ENCODE measurements at places on chromosomes 7 and 10.

- DNase-seq = no peak
Observed at GRCh38 chr7:143068446-143068845, 16.3 kb downstream of the OR6V1 start.

DNA sequence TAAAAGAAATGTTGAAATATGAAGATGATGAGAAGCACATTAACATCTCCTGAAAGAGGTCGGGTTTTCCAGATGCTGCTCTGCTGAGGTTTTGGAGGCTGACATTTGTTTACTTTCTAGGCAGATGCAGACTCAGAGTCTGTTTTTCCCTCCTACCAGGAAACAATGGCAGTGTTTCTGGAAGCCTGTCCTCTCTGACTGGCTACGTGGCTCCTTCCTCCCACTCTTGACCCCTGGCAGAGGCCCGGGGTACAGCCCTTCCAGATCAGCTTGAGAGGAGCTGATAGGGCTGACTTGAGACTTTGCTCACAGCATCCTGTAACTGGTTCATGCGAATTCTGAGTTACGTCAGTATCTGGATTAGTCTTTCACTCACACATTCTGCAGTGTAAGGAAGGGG is 41.1 kb upstream of the IL15RA start:
- DNase-seq = no peak

DNA sequence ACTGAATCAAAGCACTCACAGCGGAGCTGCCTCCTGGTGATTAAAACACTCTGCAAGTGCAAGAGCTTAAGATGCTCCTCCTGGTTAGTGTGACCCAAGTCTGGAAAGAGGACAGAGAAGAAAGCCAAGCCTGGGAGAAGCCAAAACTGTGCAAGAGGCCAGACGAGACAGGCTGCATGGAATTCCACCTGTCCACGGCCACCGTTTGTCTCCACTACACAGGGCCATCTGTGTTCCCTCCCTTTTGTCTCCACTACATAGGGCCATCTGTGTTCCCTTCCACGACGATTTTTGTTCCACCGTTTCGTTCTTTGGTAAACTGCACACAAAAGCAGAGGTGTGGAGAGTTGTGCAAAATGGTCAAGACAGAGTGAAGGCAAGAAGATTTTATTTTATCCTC is 233.0 kb downstream of the DIP2C start:
- no peak for DNase-seq

DNA sequence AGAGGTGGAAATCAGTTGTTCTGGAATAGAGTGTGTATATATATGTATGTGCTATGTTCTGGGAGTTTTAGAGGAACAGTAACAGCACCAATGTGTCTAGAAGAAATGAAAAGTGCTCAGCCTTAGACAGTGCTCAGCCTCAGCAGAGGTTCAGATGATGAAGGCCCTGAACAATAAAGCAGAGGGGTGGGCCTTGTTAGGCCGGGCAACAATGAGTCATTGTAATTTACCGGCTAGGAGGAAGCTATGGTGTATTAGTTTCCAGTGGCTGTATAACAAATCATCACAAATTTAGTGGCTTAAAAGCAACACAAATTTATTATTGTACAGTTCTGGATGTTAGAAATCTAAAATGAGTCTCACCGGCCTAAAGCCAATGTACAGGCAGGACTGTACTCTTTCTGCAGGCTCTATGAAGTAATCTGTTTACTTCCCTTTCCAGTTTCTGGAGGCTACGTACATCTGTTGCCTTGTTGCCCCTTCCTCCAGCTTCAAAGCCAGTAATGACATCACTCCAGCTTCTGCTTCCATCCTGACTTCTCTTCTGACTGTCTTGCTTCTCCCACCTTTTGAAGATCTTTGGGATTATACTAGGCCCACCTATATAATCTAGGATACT is 84.6 kb downstream of the CH25H start:
- DNase-seq = no peak

GRCh38 chr7:105876964-105877601 is 684 bp upstream of the ATXN7L1 start:
- no peak for DNase-seq

DNA sequence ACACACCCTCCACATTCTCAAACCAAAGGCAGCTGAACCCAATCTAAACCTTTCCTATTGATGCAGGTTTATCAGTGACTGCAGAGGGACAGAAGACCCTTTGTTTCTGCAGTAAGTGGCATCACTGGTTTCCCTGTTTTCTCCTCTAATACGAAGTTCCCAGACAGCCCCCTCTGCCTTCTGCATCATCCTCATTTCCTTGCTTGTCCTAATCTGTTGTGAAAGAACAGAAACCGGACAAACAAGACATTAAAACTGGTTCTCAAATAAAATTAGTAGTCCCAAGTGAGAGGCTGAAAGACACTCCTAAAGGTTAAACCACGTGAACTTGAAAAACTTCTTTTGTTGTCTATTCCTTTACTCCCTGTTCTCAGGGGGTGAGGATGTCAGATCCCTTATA is 10.1 kb upstream of the ADRB1 start:
- DNase-seq = no peak

GRCh38 chr7:88090671-88091070 is 129.2 kb downstream of the SRI start:
- no peak for DNase-seq

DNA sequence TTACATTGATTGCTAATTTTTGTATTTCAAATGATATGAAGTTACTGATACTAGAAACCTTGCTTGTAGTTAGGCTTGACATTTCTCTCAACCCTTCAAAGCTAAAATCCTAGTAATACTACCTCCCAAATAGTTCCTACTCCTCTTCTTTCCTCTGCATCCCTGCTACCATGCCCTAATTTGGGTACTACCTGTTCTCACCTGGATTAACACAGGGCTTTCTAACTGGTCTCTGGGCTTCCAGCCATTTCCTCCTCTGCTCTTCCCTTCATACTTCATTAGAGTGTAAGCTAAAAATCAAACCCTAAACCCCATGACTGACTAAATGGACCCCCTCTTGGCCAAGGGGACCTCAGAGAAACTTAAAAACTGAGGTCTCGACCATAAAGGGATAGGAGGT is 112.4 kb downstream of the CHCHD3 start:
- DNase-seq = no peak

GRCh38 chr7:99730238-99730810 is 4.7 kb downstream of the CYP3A7 start:
- DNase-seq = no peak

DNA sequence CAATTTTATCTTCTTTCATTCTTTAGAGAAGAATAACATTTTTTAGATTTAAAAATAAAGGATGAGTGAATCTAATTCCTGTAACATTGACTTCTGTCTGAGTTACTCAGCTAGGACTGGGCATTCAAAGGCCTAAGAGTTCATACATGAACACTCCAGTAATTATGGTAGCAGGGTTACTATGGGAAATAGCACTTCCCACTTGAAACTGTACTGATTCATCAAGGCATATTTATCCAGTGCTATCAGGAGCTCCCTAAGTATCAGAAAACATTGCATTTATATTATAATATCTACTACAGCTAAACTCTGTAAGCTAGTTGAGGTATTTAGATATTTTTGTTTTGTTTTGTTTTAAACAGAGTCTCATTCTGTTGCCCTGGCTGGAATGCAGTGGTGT is 41.8 kb downstream of the NDUFB2 start:
- no peak for DNase-seq

- DNase-seq = no peak
Observed at GRCh38 chr10:59012839-59013238, 163.6 kb upstream of the PHYHIPL start.

GRCh38 chr10:77279207-77279606 is 358.4 kb downstream of the KCNMA1 start:
- DNase-seq = no peak

DNA sequence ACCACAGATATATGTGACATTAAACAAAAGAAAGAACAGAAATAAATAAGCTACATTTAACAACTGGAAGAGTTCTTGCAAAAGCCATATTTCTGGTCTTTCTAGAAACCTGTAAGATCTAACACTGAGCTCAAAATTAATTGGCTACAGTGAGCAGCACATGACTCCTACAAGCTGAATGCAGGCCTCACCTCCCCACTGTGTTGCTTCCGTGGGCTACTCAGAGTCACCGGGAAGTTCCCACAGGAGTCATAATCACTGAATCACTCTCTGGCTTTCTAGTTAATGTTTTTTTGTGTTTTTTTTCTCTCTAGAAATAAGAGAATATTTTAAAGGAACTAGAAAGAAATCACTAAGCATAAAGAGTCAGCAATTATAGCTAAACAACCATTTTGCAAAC is 10.2 kb upstream of the MRPS24 start:
- DNase-seq = no peak

DNA sequence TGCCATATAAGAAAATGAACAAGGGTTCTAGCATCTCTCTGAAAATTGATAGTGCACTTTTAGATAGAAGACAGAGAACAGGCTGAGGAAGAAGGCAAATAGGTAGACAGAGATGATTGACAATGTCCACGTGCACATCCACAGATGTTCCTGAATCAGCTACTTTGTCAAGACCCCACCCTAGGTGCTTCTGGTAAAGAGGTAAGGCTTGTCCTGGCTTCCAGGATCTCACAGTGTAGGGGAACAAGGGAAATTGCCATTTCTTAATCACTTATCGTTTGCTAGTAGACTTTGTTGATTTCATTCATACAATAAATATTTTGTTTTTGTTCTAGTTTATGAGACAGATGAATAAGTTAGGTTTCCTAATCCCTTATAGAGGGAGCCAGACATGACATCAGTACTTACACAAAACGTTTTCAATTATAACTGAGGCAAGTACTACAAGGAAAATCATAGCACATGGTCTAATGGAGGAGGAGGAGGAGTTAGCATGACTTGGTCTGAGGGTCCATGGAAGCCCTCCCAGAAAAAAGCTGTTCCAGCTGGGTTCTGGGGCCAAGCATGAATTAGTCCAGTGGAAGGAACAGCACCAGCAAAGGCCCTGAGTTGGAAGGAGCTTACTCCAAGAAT is 115.9 kb upstream of the ARID5B start:
- DNase-seq = no peak

DNA sequence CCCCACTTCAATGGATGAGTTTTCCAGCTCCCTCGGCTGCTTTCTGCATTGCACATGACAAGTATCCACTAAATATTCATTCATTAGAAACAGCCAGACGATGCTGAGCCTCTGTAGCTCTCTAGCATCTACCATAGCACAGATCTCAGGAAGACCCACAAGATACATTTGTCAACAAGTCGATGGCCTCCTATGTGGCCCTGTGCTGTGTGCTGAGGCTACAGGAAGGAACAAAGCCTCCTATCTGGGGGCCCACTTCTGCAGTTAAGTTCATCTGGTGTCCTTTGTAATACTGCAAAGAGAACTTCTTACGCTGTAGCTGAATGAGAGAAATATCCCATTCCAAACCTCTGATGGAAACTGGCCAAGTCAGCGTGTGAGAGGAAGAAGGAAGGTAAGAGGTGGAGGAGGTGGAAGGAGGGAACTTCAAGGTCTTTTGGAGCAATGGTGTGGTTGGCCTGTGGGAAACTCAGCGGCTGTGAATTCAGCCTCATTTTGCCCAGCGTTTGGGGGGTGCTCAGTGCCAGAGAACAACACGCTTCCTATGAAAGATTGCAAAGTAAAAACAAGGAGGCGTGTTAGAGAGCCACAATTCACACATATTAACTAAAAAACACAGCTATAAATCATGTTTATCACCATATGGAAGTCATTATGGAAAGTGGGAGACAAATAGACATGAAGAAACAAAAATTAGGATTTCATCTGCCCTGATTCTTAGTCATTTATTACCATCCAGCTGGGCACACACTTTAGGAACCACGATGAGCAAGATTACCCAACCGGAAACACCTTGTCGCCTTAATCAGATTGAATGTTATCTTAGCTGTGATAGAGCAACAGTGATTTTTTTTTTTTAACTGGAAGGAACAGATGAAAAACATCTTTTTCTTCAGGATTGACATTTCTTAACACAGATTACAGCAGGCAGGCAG is 62.2 kb upstream of the USP6NL start:
- no peak for DNase-seq

- no peak for DNase-seq
Observed at GRCh38 chr7:149703044-149703650, 70.2 kb downstream of the ZNF467 start.

DNA sequence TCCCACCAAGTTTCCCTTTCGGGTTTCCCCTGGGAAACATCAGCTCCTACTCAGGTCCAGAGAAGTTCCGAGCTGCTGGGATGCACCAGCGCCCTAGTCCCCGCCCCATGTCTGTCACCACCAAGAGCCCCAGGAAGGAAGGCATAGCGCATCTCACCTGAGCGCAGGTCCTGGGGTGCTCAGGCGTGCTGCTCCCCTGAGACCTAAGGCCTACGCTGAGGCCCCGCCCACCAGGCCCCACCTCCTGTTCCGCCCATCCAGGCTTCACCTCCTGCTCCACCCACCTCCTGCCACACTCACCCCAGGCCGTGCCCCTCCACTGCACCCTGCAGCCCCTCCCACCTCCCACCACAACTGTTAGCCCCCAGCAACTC is 1.2 kb upstream of the TFR2 start:
- no peak for DNase-seq

DNA sequence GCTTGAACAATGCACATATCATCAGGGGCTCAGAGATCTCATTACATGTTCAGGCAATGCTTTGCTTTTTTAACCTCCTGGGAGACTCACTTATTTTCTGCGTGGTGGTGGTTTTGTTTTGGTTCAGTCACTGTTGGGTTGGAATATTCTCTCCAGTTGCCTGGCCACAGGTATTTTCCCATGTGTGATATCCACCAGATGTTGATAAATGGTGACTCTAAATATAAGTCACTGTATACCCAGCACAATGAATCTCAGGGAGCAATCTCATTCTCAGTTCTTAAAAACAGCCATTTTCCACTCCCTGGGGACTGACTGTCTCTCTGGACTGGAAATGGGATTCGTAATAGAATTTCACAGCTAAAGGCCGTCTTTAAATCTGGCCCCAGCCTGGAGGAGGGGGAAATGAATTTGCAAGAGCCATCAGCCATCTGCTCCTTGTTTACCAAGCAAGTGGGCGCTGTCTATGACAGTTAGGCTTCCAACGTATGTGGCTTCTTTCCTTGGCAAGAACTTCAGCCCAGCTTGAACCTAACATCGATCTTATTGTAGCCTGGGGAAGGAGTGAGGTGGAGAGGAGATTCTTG is 1106.2 kb downstream of the NRG3 start:
- DNase-seq = no peak

- DNase-seq = no peak
Observed at GRCh38 chr7:128351296-128352152, 7.8 kb upstream of the RBM28 start.

GRCh38 chr10:27611744-27612550 is 107.8 kb downstream of the RAB18 start:
- no peak for DNase-seq
